ENCODE measurements at places on chromosomes 6 and 20.

GRCh38 chr6:44942201-44942600, 385.9 kb upstream of the RUNX2 start:
- no peak for DNase-seq

DNA sequence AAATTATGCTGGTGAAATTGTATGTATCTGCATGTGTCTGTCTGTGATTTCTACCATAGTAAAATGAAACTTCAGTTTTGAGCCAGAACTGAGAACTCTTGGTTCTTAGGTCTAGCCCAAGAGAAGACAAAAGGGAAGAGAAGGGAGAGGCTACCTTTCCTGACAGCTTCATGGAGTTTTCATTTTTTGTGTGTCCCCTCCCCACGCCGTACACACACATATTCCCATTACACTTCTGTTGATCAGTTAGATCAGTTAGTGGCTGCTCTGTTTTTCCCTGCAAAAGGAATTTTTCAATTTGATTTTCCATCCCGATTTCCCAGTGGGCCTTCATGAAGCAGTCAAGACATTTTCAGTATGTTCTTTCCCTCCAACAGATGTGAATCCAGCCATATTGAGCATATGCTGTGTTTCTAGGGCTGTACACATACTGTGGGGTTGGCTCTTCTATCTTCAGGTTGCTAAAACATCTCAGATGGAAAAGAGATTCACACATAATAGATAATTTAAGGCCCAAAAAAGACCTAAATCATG, 52.5 kb downstream of the HIVEP1 start:
- no peak for DNase-seq

DNA sequence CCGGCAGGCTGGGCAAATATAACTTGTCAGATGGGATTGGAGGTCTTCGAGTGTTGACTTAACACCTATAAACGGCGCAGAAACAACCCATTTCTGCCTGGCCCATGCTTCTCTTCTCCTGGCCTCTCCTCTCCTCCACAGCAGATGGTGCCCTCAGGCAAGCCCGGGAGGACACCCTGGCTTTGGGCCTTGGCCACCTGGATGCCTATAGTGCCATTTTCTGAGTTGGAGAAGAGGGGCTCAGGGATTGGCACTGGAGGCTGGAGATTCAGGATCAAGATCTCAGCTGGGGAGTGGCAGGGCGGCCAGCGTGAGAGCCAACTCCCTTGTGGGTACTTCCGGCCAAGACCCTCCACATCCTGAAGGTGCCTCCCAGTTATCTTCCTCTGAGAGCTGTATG, 211.9 kb upstream of the PMEPA1 start:
- DNase-seq: no peak

GRCh38 chr6:121677571-121677970, 242.1 kb downstream of the GJA1 start:
- no peak for DNase-seq

DNA sequence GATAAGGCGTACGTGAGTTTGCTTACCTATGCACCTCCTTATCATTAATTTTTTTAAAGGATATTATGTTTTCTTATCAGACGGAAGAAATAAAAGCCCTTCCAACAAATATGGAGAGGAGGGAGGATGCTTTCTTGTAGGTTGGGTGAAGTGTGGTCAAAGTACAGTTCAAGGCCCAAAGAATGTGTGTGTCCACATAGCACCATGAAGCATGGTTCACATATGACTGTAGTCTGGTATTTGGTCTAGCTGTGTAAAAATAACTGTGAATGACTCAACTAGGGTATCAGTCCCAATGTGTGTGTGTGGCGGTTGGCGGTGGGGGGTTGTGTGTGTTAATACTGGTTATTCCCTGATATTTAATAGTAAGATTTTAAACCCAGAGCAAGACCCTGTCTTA, 212.7 kb downstream of the TMEM242 start:
- no peak for DNase-seq

GRCh38 chr20:60579941-60580515, 621.8 kb downstream of the CDH26 start:
- DNase-seq: no peak

- no peak for DNase-seq
These were observed 12.8 kb downstream of the PRDM13 start for GRCh38 chr6:99619409-99619762.

DNA sequence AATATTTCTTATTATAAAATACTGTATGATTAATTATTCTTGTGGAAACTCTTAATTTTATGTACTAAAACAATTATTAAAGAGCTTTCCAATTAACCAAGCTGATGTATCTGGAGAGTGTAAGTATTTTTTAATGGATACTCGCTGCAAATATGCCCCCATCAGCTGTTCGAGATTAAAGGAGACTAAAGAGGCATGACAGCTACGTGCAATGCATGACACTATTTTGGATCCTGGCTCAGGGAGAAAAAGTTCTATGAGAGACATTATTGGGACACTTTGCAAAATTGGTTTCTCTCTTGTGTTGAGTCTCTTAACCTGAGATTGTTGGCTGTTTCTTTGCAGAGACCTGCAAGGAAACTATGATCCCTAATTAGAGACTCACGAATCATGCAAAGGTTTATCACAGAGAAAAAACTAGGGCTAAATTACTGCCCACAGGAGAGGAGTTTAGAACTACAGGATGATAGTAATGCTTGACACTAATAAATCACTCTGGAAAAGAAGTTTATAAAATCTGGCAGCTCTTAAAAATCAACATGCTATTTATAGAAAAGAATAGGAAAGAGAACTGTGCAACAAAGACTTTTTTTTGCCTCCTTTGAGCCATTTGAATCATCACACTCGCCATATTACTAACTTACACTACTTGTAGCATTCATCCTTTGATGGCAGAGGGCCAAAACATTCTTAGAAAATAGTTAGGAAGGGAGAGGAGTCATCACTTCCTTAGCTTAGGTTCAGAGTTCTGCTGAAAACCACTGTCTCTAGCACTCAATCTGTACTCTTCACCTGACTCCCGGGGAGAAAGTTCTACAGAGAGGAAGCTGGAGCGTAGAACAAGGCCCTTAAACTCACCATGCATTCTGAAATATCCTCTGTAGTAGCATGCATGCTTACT, 25.3 kb downstream of the NRN1 start:
- DNase-seq: no peak

- DNase-seq: no peak
These were observed 8.2 kb upstream of the VEGFA start for GRCh38 chr6:43761666-43762409.

DNA sequence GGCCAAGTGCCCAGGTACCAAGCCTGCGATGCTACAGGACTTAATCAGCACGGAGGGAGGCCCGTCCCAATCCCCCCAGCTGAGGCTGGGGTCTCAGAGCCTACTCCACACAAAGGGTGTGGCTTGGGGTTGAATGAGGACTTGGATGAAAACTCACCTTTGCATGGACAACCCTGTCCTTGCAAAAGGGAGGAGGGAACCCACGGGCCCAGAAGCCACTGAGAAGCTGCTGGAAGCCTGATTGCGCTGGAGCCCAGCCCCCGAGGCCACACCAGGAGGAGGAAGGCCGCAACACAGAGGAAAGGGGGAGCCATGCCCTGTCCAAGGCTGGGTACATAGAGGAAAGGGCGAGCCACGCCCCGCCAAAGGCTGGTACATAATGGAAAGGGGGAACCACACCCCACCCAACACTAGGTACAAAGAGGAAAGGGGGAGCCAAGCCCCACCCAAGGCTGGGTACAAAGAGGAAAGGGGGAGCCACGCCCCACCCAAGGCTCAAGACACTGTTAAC, 158.8 kb downstream of the DLL1 start:
- DNase-seq: peak; percentile 34

DNA sequence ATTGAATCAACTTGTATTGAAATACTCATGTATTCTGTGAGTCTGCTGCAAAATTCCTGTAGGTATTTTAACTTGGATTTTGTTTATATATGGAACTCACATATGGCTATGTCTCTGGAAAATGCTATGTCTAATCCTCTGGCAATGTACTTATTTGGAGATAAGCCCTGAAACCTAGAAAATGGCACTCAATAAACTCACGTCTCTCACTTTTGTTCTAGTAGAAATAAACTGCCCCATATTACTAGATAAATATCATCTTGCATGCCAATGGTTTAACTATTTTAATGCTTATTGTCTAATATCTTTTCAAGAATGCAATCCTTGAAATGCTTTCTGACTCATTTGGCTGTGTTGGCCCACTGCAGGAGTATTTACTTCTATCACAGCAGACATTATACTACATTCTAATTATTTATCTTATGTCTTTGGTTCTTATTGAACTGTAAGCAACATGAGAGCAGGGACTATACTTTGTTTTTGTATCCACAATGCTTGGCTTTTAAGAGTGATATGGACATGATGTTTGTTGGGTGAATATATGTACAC, 292.2 kb upstream of the RSPO3 start:
- no peak for DNase-seq

DNA sequence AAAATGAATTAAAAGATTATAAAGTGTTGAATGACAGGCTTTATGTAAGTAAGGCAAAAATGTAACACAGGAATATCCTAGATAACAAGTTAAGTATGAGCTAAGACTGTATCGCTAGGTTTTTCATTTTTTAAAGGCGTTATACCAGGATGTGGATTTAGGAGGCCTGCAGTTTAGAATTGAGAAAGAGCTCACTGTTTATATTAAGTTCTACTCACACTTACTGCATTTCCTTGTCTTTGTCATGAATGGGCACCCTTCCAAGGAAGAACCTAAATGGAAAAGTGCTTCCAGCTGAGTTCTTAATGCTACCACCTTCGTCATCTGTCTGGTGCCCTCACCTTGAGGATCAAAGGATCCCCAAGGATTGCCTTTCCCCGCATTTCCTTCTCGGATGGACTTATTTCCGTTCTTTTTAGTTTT, 148.7 kb downstream of the SOX4 start:
- DNase-seq: no peak

DNA sequence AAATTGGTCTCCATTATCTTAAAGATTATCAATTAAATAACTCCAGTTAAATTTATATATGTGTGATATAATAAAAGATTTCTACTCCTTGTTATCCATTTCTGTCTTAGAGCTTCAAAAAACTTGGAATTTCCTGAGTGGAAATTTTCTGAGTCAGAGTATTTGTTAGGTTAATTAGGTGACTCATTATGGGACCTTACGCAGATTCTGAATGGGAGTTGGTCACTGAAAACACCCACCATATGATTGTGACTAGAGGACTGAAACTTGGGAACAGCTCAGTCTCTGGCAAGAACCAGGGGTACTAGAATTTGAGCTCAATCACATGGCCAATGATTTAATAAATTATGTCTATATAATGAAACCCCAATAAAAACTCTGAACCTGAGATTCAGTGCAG, 125.4 kb upstream of the HMGCLL1 start:
- DNase-seq: no peak

DNA sequence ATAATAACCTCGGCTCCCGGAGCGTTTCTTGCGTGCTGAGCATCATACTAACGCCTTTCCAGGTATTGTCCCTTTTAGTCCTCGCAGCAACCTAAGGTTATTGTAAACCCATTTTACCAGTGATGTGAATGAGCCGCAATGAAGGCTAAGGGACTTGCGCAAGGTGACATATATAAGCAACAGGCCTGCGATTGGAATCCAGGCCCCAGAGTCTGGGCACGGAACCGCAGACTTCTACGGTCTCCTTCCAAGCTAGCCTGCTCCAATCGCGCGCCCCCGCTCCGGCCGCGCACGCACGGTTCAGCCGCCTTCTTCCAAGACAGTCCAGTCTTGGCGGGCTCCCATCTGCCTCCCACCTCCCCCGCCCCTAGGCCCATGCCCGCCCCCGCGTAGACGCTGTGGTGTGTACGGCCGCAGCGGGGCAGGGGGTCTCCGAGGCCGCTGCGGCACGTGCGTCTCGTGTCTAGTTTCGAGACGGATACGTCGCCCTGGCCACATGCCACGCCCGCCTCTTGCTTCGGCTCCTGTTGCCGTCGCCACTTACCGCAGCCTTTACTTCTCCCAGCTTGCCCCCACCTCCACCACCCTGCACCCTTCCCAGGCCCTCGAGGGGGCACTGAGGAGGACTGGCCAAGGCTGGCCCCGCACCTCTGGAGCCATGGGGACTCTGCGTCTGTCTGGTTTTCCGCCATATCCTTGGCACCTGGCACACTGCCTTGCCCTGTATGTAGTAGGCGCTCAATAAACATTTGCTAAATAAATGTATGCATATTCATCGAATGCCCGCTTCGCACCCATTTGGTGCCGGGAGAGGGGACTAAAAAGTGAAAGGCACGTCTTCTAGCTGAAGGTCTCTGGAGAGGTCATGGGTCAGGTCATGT, 855 bp upstream of the GFOD1 start:
- no peak for DNase-seq

- no peak for DNase-seq
These were observed 25.6 kb downstream of the PRPF6 start for GRCh38 chr20:64006490-64006889.

GRCh38 chr6:150937132-150937906, 71.8 kb downstream of the MTHFD1L start:
- no peak for DNase-seq

- no peak for DNase-seq
These were observed 96.0 kb downstream of the PSMB1 start for GRCh38 chr6:170456886-170457698.

GRCh38 chr6:160122744-160123143, 1.1 kb downstream of the SLC22A1 start:
- no peak for DNase-seq
